NCI-H226 (cell line): ENCODE measurements at places on chromosomes 5 and 9.

- DNase-seq, result no peak
Observed at GRCh38 chr9:6029604-6030274, 14.3 kb upstream of the RANBP6 start.

DNA sequence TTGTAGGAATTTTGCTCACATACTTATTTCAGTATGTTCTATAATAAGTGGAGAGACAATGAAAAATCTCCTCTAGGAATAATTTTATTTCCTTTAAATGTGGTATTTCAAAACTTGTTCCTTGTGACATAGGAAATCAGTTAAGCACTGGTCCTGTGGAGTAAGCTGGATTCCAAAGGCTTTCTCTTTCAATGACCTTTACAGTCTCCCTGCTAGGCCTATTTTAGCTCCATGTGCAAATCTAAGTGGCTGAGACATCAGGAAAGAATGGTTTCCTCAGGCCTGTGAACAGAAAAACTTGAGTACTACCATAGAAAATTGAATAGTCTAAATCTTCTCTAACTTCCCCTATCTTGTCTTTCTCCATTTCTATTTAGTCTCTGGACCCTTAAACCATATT lies 514.2 kb upstream of the TLE4 start:
- DNase-seq, result no peak

DNA sequence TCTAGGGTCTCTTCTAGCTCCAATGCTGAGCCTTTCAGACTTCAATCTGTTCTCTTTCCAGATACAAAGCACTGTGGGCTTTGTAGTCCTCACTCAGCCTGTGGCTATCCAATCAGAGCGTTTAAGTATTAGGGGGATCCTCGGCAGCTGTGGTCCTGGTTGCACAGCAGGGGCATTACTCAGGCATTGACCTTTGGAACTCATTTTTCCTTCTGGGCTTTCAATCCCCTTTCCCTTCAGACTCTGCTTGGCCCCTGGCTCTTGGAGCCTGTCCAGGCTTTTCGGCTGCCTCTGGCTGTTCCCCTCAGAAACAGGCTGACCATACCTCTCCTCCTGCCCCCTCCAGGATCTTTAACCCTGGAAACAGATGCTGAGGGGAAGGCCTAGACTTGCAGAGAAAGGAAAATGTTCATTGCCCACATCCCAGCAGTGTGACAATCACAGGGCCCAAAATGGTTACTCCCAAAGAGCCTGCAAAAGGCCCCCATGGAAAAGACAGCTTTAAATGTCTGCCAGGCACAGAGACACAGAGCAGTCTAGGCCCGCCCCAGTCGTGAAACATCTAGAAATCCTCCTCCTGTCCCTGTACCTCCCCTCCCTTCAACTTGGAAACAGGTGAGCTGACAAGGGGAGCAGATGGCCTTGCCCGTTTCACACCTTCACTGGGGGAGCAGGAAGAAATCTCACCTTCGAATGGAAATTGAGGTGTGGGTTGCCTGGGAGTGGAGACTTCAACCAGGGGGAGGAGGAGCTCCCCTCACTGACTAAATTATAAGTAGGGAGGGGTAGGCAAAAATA lies 13.7 kb downstream of the C1QTNF2 start:
- no peak for DNase-seq

- no peak for DNase-seq
Observed at GRCh38 chr9:69357030-69357775, 32.2 kb downstream of the ENTREP1 start.
